Ovary (tissue), 10 donors: ENCODE measurements at places on chromosomes 3 and 15. TPM values are rescaled to one million over a fixed set of nuclear protein-coding genes. Genes with fewer than 3 reads are reported as not detected.

GRCh38 chr3:194505791-194506415 is 19.1 kb upstream of the ATP13A3 start:
- no peak for DNase-seq

The GATM gene
- 43.6 TPM for total RNA-seq

- DNase-seq, result no peak
Measured at GRCh38 chr3:30476368-30477084, 129.9 kb upstream of the TGFBR2 start.

The ZNF80 gene
- not detected for total RNA-seq

GRCh38 chr3:177904621-177905020 is 631.6 kb upstream of the KCNMB2 start:
- no peak for DNase-seq

The NMNAT3 gene
- total RNA-seq, result 23.6 TPM

The FAH gene
- total RNA-seq, result 23.5 TPM

The STXBP5L gene
- total RNA-seq, result 25.0 TPM

The LMLN gene
- 12.8 TPM for total RNA-seq

DNA sequence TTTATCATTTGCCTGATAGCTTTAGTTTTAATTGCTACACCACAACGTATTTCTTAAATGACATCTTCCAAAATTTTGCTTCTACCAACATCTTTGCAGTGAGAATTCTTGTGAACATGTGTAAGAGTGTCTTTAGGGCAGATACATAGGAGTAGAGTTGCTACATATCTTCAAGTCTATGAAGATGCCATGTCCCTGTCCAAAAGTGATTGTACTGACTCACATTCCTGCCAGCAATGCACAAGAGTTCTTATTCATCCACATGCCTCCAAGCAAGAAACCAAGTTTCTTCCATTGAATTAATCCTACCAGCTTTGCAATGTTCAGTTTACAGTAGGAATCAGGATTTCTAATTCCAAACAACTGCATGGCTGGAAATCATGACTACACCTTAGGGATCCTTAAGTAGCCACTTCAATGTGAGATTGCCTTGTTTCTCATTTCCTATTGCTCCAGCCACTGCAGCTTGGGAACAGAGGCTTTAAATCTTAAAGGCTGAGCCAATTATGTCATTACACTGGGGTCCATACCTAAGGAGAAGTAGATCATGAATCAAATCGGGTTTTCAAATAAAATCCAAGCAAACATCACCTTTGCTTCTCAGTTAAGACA is 44.5 kb downstream of the BCL2L10 start:
- DNase-seq, result no peak

DNA sequence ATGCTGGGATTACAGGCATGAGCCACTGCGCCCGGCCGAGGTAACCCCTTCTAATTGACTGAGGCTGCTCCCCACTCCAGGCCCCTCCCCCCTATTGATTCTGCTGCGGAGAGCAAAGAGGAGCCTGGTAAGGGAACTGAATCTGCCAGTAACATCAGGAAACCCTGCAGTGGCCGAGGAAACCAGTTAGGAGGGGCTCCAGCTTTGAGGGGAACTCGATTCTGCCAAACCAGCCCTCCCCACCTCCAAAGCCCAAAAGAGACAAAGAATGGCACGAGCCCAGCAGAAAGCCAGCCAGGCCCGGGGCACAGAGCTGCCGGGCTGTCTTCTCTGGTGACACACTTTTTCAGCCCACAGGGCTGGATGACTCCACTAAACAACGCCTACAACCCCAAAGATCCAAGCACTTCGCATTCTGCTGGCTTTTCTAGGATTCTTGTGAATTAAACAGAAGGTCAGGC is 15.0 kb upstream of the ACAD9 start:
- DNase-seq, result no peak

The NBEAL2 gene
- total RNA-seq, result 10.6 TPM

The ATP13A4 gene
- total RNA-seq, result 0.51 TPM

The TMEM108 gene
- total RNA-seq, result under 0.01 TPM

The CPNE4 gene
- total RNA-seq, result not detected

DNA sequence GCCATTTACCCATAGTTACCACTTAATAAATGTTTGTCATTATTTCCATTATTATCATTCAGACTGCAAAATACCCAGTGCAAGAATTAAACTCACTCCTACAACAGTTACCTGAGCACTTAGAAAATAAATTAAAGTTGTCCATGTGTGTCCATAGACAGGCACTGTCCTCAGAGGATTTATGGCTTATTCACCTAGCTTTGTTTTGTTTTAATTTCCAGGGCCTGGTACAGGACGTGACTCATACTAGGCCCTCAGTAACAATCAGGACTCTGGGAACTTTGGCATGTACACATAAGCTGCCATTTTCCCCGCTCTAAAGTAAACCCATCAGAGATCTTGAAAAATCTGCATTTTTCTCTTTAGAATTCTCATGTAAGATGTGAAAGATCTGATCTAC is 458.5 kb upstream of the ARRDC4 start:
- DNase-seq, result no peak

GRCh38 chr15:48282216-48282615 is 49.0 kb upstream of the DUT start:
- no peak for DNase-seq

The MASP1 gene
- 4.4 TPM for total RNA-seq

- no peak for DNase-seq
Measured at GRCh38 chr3:141335531-141336061, 32.7 kb upstream of the ZBTB38 start.

DNA sequence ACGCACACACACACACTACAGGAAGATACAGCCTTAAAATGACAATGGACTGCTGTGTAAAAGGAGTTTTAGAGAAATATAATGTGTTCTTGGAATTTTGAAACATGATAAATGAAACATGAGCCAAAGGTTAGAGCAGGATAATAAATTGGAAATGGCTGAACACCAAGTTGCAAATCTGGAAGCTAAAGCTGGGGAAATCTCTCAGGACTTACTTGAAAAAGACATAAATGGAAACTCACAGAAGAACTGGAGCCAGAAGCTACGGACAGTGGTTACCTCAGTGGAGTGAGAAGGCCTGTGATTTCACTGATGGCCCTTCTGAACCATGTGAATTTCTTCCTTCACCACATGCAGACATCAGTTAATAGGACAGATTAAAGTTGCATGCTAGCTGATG is 37.3 kb upstream of the ATP10A start:
- no peak for DNase-seq

The PDCD10 gene
- 35.1 TPM for total RNA-seq

The ZNF385D gene
- total RNA-seq, result 0.36 TPM

- no peak for DNase-seq
Measured at GRCh38 chr3:55320928-55321327, 166.2 kb downstream of the WNT5A start.

DNA sequence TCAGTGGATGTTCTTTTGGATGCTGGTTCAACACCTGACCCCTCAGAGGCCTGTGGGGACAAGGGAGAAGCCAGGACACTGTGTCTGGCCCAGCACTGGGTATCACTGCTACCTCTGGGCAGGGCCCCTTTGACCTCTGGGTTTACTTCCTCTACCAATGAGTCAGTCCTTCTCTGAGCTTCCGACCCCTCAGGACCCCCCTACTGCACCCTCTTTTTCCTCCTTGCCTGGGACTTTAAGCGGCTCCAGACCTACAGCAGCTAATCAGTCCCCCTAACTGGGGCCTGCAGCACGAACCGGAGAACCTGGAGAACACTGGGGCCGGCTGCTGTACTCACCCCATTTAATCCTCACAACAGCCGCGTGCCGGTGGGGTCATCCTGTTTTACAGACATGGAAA is 3.8 kb downstream of the CHST14 start:
- no peak for DNase-seq

The CAMP gene
- not detected for total RNA-seq

GRCh38 chr15:31504462-31504839 is 177.8 kb downstream of the KLF13 start:
- no peak for DNase-seq

- no peak for DNase-seq
Measured at GRCh38 chr3:40129981-40130380, 179.5 kb upstream of the EIF1B start.

GRCh38 chr15:89958107-89958805 is 42.9 kb upstream of the ZNF710 start:
- DNase-seq, result no peak

- no peak for DNase-seq
Measured at GRCh38 chr15:96948981-96949380, 618.5 kb downstream of the NR2F2 start.

GRCh38 chr15:88378188-88378637 is 89.0 kb downstream of the MRPL46 start:
- DNase-seq, result no peak

The AMOTL2 gene
- 54.7 TPM for total RNA-seq

The FSIP1 gene
- total RNA-seq, result 1.5 TPM

- peak; percentile 53 for DNase-seq
Measured at GRCh38 chr3:114290911-114291901, 2.6 kb upstream of the TIGIT start.

The IL17RB gene
- 1.6 TPM for total RNA-seq

The MYO5C gene
- 2.4 TPM for total RNA-seq

- peak; percentile 73 for DNase-seq
Measured at GRCh38 chr3:139937674-139938279, 2.8 kb downstream of the CLSTN2 start.

The MOBP gene
- total RNA-seq, result 0.72 TPM

- DNase-seq, result no peak
Measured at GRCh38 chr15:88077296-88078020, 179.1 kb downstream of the NTRK3 start.

DNA sequence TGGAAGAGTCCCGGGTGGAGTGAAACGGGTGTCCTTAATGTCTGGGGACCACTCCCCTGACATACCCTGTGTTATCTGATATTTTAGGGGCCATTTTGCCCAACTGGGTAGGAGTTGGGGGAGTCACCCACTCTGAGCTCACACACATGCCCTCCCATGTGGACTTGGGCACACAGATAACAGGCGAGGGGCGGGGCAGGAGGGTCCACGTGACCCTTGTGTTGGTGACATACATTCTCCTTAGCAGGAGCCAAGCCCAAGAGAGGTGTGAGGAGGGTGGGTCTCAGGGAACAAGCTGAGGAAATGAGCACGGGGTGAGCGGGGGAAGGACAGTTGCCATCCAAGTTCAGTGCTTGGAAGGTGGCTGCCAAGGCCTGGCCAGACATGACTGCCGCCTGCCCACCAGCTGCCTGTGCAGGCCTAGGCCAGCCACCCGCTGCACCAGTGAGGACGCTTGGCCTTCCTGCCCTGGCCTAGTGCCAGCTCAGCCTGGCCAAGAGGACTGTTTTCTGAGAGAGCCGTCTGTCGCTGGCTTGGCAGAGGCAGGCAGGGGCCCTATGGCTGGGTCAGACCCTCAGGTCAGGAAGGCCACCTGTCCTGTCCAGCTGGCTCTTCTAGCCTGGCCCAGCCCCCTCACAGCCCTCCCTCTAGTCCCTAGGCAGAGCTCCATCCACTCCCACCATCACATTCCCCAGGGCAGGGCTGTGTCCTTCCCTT is 31.3 kb upstream of the TMEM115 start:
- no peak for DNase-seq

DNA sequence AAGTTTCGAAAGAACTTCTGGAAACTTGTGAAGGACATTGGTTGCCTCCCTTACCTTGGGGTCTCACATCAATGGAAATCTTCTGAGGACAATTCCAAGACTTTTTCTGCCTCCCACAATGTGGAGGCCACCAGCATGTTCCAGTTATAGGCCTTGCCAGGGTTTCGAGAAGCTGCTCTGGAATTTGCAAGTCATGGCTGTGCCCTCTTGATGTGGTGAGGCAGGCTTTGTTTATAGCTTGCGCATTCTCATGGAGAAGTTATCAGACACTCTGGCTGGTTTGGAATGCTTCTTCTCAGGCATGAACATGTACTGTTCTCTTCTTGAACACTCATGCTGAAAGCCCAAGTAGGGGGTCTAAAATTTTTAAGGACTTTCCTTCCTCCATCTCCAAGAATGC is 4.1 kb downstream of the CXCR6 start:
- no peak for DNase-seq

GRCh38 chr3:23203708-23204330 is 692 bp downstream of the UBE2E2 start:
- no peak for DNase-seq

- DNase-seq, result no peak
Measured at GRCh38 chr3:29754346-29754745, 473.5 kb downstream of the RBMS3 start.

The ALDH1A2 gene
- total RNA-seq, result 49.6 TPM

The KY gene
- 0.48 TPM for total RNA-seq

- no peak for DNase-seq
Measured at GRCh38 chr3:192332386-192333291, 394.7 kb downstream of the FGF12 start.

GRCh38 chr3:45567730-45568172 is 26.8 kb upstream of the LIMD1 start:
- DNase-seq, result no peak

GRCh38 chr15:36632226-36632625 is 52.8 kb downstream of the CDIN1 start:
- DNase-seq, result no peak

GRCh38 chr3:53286727-53287126 is 30.9 kb upstream of the TKT start:
- DNase-seq, result no peak

GRCh38 chr3:126836220-126836860 is 132.3 kb downstream of the CHCHD6 start:
- DNase-seq, result no peak
